ENCODE measurements at places on chromosomes 1 and 21.

DNA sequence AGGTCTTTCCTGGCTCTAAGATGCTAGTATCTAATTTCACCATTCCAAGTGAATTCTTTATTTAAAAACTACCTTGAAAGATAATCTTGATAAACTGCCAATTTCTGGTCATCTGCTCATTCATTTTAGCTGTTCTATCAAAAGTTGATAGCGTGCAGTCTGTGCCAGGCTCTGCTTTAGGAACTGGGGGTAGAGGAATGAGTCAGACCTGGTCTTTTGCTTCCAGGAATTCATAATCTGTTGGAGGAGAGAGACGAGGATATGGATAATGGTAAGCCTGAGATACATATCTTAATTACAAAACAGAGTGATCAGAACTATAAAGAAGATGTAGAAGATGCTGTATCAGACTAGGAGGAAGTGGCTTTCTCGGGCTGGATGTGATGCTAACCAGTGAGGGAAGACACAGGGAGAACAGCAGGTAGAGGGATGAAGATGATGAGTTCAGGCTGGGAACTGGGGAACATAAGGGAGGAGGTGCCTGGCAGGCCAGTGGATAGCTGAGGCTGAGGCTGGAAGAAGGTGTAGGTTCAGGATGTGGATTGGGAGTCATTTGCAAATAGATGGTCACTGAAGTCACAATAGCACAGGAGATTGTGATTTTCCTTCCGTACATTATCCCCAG is 12.3 kb upstream of the PHC2 start:
- DNase-seq: no peak

GRCh38 chr1:234704106-234704887 is 94.3 kb upstream of the IRF2BP2 start:
- no peak for DNase-seq

DNA sequence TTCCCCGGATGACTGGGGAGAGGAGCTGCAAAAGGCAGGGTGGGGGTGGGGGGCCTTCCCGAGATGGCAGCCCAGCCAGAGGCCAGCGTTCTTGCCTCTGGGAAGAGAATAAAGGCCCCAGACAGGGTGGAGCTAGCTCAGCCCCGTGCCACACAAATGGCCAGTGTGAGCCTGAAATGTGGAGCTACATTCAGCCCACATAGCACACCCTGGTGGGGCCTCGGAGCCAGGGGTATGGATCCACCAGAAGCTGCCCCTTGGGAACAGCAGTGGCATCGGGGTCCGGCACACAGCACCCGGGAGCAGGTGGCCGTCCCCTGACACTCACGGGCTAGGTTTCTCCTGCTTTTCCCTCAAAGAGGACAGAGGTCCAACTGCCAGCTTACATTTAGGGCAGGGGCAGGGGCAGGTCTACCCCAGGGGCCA is 93.9 kb downstream of the PDE9A start:
- DNase-seq: no peak

DNA sequence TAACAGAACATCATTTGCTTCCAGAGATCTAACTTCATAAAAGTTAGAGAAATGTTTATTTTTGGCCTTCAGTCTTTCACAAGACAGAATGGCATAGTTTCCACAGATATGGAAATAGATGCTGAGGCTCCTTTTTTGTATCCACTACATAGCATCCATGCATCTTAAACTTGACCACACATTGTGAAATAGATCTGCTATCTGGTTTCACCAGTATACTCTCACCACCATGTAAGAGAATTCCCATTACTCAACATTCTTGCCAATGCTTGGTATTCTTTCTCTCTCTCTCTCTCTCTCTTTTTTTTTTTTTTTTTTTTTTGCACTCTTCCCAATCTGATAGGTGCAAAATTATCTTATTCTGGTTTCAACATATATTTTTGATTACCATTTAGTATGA is 52.1 kb upstream of the PRMT6 start:
- no peak for DNase-seq

DNA sequence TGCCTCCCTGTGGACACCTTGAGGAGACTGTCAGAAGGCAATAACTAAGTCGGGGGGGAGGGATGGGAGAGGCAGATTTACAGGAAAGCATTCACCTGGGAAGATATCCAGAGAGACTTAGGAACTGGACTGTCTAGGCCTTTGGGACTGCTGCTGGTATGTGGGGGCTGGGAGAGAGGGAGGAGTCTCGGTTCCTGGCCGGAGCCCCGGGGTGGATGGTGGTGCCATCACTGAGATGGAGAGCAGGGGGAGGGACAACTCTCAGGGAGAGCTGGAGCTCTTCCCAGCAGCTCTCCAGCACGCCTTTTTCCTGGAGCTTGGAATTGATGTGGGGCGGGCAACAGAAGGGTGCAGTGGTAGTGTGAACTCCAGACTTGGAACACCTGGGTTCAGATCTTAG is 22.1 kb downstream of the PTPRF start:
- DNase-seq: no peak

DNA sequence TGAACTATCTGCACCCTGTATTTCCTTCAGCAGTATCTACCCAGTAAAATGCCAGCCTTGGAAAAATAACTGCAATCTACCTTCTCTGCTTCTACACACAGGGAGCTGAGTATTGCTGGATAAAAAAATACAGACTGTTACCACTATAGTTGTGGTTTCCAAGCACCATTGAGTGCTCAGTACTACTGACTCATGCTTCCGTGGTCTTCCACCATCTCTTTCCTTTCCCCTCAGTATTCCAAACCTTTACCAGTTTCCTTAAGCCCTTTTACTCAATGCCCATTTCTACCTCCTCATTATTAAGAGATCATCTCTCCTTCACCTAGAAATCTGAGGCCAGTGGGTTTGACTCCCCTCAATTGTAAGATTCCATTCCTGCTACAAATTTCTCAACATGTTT is 23.8 kb downstream of the GLMN start:
- no peak for DNase-seq

GRCh38 chr1:103783944-103784377 is 34.3 kb downstream of the AMY1C start:
- DNase-seq: no peak

GRCh38 chr1:117267232-117267774 is 56.6 kb upstream of the VTCN1 start:
- DNase-seq: no peak
